CD4-positive, alpha-beta T cell treated with Interleukin-15 for 4 hours (primary cell): ENCODE measurements at places on chromosomes 7 and 10.

- no peak for DNase-seq
Measured at GRCh38 chr7:146655928-146656797, 539.6 kb downstream of the CNTNAP2 start.

- no peak for DNase-seq
Measured at GRCh38 chr7:144529269-144529926, 125.9 kb upstream of the NOBOX start.

- DNase-seq: no peak
Measured at GRCh38 chr7:9149499-9150082, 716.2 kb downstream of the NXPH1 start.

DNA sequence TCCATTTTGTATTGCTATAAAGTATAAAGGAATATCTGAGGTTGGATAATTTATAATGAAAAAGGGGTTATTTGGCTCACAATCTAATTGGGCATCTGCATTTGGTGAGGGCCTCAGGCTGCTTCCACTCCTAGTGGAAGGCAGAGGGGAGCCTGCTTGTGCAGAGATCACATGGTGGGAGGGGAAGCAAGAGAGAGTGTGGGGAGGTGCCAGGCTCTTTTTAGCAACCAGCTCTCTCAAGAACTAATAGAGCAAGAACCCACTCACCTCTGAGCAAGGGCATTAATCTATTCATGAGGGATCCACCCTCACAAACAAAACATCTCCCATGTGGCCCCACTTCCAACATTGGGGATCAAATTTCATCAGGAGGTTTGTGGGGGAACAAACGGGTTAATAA, 64.6 kb downstream of the OGDH start:
- no peak for DNase-seq

- no peak for DNase-seq
Measured at GRCh38 chr7:128888756-128889095, 21.8 kb downstream of the KCP start.

DNA sequence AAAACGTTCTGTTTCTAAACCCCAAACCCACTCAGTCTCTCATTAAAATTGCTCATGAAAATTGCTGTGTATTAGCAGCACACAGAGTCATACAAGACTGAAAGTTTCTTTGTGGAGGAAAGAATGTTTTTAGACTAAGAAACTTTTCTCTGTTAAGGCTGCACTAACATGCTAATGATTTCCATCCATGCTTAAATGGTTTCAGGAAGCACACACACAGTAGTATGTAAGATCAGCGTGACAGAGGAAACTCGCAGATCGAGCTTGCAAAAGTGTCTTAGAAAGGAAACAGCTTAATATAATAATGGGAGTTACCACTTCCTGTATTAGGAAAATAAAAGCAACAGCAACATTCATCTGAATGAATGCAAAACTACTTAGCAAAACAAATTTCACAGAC, 112.7 kb downstream of the ICA1 start:
- DNase-seq: peak; percentile 20

DNA sequence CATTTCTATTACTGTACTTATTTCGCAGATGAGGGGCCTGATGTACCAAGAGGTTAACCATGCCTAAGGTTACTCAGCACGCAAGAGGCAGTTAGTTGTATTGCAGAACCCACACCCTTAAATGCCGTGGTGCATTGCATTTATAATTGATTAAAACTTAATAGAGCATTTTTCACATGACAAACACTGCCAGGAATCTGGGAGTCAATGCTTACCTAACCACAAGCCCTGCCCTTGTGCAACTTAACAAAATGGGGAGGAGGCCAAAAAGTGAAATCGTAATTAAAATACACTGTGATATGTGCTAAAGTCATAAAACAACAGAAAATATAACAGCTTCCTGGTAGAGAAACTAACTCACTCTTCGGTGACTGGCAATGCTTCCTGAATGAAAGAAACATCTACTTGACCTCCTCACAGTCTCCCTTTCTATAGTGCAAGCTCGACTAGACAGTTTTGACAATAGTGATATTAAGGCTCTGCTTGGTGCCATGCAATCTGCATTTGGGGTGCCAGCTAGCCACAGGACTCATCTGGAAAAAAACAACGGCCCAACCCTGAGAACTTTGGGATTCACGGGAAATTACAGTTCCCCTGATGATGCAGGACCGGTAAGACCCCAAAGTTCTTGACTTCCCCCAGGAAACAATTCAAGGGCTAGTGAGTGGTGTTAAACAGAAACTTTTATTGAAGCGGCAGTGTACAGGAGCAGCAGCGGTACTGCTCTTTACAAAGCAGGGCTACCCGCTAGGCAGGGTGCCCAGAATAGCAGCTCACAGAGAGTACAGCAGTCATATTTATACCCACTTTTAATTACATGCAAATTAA, 612.4 kb downstream of the TNS3 start:
- no peak for DNase-seq

- DNase-seq: no peak
Measured at GRCh38 chr10:110804376-110804775, 67.4 kb upstream of the PDCD4 start.

- no peak for DNase-seq
Measured at GRCh38 chr7:83014546-83014945, 148.1 kb downstream of the PCLO start.

DNA sequence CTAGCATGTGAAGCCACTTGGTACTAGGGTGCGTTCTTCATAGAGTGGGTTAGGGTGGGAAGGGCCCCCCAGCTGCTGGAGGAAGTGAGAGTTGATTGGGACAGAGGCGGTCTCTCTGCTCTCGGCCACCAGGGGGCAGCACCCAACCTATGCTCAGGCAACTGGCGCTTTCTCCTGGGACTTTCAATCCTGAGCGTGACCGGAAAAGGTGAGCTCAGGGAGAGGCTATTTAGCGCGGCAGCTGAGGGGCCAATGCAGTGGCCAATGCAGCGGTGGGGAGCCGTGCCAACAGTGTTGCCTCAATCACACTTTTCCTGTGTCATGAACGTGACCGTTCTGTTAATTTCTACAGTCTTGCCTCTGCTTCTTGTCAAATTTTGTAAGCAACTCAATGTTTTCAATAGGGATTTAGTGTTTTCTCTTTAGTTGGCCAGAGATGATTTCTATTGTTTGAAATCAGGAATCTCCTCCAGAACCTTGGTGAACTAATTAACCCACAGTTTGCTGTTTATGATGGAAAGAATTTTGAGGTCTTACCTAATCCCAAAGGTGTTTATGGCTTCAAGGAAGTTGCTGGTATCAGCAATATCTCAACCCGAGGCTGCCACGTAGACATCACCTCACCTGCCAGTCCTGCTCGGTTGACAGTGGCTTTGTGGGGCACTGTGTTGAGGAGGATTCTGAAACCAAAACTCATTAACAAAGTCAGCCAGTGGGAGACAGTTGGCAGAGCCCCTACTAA, 67.9 kb upstream of the PDZD8 start:
- DNase-seq: peak; percentile 31

- DNase-seq: peak; percentile 38
Measured at GRCh38 chr7:50662041-50662694, 97.0 kb upstream of the DDC start.

DNA sequence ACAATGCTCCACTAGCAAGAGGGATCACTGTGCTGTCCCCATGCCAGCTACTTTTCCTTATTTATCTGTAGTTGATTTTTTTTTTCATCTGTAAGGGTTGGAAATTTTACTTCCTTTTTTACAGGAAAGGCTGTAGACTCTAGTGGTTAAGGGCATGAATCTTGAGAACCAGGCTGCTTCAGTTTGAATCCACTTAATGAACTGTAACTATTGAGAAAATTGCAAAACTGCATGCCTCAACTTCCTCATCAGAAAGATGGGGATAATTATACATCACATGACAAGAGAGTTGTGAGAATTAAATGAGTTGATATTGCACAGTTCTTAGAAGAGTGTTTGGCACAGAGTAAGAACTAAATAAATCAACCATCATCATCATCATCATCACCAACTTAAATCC, 106.4 kb upstream of the GSDME start:
- DNase-seq: no peak

GRCh38 chr10:125134483-125134848, 25.9 kb downstream of the CTBP2 start:
- no peak for DNase-seq

- DNase-seq: no peak
Measured at GRCh38 chr10:92479547-92479946, 94.3 kb downstream of the IDE start.

GRCh38 chr7:132072165-132072564, 504.1 kb downstream of the PLXNA4 start:
- DNase-seq: no peak

DNA sequence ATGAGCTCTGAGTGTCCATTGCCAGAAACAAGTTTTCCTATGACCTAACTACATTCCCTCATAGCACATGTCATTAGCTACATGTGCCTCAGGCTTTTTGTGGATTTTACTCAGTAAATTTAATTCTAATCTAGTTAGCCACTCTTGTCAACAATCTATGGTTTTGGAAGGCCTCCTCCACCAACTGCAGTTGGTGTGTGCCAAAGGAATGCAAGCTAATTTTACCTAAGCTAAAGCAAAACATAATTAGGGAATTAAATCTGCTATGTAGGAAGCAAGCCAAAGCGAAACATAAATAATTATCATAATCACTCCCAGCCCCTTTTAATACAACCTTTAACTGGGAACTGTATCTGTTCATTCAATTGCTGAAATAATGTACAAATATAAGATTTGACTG, 3.5 kb upstream of the CTTNBP2 start:
- DNase-seq: no peak

DNA sequence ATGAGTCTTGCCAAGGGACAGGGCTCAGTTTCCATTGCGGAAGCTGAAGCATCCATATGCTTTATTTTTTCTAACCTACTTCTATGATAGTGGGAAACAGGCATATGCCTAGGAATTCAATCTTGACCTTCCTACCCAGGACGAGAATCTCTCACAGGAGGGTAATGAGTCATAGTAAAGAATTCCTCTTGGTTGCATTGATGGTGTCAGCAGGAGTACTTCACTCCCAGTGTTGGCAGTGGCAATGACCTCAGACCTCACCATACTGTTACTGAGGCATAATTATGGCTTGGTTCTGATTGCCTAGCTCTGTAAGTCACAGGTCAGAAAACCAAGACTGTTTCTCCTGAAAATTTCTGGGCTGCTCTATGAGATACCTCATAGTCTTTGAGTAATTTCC, 552.9 kb downstream of the ARL4A start:
- DNase-seq: no peak

DNA sequence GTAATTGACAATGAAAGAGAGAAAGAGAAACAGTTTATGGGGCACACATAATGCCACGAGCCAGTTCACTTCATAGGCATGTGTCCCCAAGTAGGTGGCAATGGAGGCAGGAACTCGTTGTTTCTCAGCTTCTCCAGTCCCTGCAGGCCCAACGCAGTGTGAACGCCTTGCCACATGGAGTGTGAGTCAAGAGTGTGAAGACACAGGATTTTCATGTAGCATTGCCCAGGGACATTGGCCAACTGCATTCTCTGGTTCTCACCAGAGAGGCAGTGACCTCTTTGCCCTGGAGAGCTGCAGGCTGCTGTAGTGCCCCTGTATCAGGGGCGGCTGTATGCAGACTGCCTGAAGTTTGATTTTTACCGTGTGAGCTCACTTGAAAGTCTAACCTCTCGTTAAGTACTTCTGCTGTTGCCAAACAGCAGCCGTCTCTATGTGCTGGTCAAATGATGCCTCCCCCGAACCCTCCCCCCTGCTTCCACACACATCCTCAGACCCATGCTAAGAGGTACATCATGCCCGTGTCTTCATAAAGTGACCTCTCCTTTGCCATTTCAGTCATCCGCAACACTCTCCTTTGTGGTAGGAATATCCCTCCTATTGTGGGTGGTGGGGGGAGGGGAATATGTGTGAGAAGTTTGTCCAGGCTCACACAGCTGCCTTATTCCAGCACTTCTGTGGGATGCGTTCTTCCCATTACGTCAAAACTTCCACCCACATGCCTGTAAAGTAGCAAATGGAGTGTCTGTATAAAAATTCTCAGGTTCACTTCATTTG, 12.7 kb downstream of the LRRC18 start:
- no peak for DNase-seq

GRCh38 chr10:18554479-18554878, 96.9 kb downstream of the NSUN6 start:
- no peak for DNase-seq

GRCh38 chr7:140674899-140675701, 2.4 kb downstream of the ADCK2 start:
- no peak for DNase-seq

DNA sequence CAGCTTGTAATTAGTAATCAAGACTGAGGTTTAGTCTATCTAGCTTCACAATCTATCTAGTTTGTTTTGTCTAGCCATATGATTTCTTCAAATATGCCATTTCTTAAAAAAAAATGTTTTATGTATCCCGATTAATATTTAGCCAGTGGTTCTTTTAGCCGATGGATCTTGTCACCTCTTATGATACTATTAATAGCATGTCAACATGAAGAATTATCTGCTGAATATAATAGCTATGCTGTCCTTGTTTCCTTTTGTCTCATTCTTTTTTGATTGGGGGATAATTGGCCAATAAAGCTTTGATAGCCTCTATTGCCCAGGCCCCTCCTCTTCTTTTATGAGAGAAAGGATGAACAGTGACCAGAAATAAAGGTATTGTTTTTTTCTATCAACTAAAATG, 32.8 kb downstream of the PTEN start:
- no peak for DNase-seq

- no peak for DNase-seq
Measured at GRCh38 chr7:111835066-111835465, 272.8 kb upstream of the IMMP2L start.

- DNase-seq: no peak
Measured at GRCh38 chr7:108017776-108018151, 14.8 kb upstream of the LAMB1 start.

GRCh38 chr7:43135129-43135528, 22.7 kb downstream of the HECW1 start:
- DNase-seq: no peak

GRCh38 chr7:74441801-74442200, 11.9 kb upstream of the GTF2IRD1 start:
- no peak for DNase-seq

- DNase-seq: no peak
Measured at GRCh38 chr7:43308913-43309705, 196.7 kb downstream of the HECW1 start.

DNA sequence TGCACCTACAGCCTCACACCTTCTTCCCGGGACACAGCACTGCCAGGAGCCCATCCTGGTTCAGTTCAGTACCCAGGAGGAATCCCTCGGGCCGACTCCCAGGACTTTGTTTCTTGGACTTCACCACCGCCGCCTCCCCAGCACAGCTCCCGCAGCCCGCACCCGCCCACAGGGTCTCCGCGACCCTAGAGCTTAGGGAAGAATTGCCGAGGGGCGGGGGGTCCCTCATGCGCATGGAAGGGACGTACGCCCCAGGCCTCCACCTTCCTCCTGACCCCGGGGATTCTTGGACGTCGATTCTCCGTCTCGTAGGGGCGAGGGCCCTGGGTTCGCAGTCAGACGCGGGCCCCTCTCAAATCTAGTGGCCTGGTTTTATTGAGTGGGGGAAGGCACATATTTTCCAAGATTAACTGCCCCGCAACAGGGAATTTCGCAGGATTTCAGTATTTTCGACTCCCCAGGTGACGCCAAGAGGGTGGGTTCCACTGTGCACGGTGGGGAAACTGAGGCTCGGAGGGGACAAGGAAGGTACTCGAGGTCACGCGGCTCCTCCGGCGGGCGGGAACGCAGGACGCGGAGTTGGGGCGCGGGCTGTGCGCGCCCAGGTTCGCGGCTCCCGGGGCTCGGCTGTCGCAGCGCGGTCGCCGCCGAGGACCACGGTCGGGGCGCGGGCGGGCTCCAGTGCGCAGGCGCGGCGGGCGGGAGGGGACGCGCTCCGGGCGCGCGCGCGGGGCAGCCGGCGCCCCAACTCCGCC, at the start of gene ADCY1:
TSS of gene ADCY1 (plus strand) at position 708 of the 755 bp plus-strand sequence. CDS start 176 bp downstream, outside the sequence.
- DNase-seq: no peak

- DNase-seq: peak; percentile 62
Measured at GRCh38 chr10:22550732-22551131, 163.6 kb downstream of the PIP4K2A start.
